ENCODE measurements at places on chromosomes 5 and 9. TPM values are rescaled to one million over a fixed set of nuclear protein-coding genes. Genes with fewer than 3 reads are reported as not detected.

GRIA1 gene
- 0.59 TPM for total RNA-seq

FGD3 gene
- not detected for total RNA-seq

HMCN2 gene
- total RNA-seq, result 0.05 TPM

ZNF782 gene
- 3.5 TPM for total RNA-seq

FAM219A gene
- 20.6 TPM for total RNA-seq

HTR4 gene
- total RNA-seq, result not detected

MPDZ gene
- 100 TPM for total RNA-seq

NR6A1 gene
- total RNA-seq, result under 0.01 TPM

ADAMTSL2 gene
- total RNA-seq, result 4.8 TPM

GABRA6 gene
- not detected for total RNA-seq

FLT4 gene
- total RNA-seq, result 0.46 TPM
